ENCODE measurements at places on chromosomes 11 and 22.

DNA sequence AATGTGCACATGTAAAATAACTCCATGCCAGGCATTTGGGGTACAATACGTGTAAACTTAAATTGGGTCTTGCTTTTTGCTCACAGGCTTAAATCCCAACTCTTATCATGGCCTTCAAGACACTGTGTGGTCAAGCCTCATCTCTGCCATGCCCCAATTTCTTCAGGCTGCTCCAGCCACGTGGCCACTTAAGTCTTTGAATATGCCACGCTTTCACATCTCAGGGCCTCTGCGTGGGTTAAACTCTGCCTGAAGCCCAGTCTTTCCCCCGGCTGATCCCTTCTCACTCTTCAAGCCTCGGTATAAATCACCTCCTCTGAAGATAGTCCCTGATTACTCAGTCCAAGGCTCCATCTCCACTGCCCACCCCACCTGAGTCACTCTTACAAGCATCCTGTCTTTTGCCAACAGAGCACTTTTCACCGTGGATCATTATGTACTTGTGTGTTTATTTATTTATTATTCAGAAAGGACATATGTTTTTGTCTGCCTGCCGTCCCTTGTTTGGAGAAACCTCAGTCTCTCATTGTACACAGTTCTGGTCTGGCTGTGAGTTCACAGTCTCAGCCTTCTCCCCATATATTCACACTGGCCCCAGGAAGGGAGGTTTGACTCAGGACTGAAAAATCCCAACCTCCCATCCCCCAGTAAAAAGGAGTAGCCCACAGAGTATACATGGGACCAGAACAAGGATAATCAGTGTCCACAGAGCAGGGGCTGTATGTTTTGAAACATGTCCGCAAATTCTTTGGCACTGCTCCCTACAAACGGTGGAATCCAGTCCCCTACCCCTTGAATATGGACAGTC is 344.7 kb downstream of the MN1 start:
- DNase-seq = no peak

- DNase-seq = no peak
Measured at GRCh38 chr11:8093931-8094575, 13.0 kb downstream of the TUB start.

GRCh38 chr11:36412781-36413383 is 97.2 kb downstream of the TRAF6 start:
- no peak for DNase-seq

- DNase-seq = no peak
Measured at GRCh38 chr11:99781074-99781473, 760.3 kb downstream of the CNTN5 start.

- DNase-seq = no peak
Measured at GRCh38 chr11:112235750-112236390, 9.6 kb downstream of the PTS start.

DNA sequence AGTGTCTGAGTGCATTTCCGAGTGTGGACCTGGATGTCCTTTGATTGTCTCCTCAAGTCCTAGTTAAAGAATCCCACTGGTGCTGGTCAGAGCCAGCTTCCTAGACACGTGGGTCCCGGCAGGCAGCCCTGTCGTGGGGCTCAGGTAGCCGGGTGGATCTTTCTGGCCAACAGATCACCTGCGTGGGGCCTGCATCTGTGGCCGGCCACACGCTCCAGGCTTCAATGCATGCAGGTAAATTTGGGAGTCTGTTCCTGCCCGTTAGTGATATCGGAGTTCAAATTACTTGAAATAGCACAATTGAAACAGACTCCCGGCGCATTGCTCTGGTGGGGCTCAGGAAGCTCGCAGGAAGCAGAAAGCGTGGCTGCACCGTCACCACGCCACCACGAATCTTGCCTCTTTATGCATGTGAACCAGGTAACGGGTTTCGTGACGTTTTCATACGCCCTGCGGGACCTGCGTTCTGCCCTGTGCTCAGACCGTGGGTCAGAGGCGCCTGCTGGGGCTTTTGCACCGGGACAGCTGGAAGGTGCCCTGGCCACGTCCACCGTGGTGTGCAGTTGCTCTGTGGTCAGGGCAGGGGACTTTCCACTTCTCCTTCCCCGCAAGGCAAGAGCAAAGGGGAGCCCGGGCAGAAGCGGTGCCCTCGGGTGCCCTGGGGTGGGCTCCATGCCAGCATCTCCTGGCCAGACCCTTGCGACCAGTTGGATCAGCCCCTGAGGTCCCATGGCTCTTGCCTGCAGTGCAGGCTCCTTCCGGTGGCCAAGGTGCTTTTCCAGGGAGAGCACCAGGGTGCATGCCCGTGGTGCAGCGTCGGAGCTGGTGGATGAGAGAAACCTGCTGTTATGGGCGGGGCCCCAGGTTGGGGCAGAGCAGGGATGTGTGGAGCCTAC is 803.5 kb downstream of the BRD1 start:
- no peak for DNase-seq

- no peak for DNase-seq
Measured at GRCh38 chr11:86162239-86162638, 82.3 kb upstream of the EED start.

GRCh38 chr22:24424001-24424900 is 3.1 kb upstream of the ADORA2A start:
- DNase-seq = no peak

GRCh38 chr11:23725752-23726151 is 771.1 kb upstream of the LUZP2 start:
- no peak for DNase-seq

GRCh38 chr22:23110190-23110921 is 31.4 kb downstream of the RSPH14 start:
- peak; percentile 14 for DNase-seq

GRCh38 chr11:89443361-89444322 is 47.5 kb downstream of the NOX4 start:
- no peak for DNase-seq

DNA sequence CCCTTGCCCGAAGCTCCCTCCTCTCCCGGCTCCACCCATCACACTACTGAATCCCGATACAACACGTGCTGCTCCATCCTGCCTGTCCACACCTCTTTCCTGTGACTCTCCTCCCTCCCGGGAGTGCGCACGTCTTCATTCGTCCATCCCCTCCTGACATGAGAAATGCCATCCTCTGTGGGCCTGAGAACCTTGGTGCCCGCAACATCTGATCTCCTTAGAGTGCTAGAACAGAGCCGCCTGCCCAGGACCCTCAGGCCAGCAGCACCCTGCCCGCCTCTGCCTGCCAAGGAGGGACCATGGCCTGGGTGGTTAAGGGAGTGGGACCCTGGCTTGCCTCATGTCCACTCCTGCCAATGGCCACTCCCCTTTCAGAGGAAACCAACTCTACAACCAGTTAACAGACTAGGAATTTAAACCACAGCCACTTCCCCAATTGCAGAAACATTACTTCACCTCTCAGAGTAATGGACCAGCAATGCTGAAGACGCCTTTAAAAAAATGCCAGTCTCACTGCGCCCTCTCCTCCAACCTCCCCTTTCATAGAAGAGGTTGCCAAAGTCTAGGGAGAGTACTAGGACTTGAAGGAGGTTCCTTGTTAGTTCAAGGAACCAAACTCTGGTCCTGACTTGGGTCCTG is 466.3 kb downstream of the OPCML start:
- DNase-seq = no peak

DNA sequence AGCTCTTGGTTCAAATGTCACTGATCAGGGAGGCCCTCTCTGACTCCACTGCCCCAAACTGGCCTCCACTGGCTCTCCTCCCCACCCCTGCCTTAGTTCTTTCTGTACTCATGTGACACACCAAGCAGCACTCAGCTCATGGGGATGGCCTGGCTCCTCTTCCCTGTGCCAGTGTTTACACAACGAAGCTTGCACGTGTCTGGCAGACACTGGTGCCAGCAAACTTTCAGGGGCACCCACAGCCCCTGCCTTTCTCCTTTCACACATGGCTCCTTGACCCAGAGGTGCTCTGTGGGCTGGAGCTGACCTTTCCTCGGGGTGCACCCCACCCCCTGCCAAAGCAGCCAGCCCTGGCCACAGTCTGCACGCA is 37.6 kb upstream of the PARVG start:
- no peak for DNase-seq

GRCh38 chr22:22386602-22387385 is 121.7 kb downstream of the ZNF280B start:
- DNase-seq = peak; percentile 23

GRCh38 chr11:82229341-82229740 is 504.3 kb downstream of the FAM181B start:
- peak; percentile 52 for DNase-seq

GRCh38 chr11:74749965-74750296 is 1.3 kb downstream of the RNF169 start:
- DNase-seq = no peak

GRCh38 chr11:112778877-112779266 is 182.3 kb upstream of the NCAM1 start:
- no peak for DNase-seq

DNA sequence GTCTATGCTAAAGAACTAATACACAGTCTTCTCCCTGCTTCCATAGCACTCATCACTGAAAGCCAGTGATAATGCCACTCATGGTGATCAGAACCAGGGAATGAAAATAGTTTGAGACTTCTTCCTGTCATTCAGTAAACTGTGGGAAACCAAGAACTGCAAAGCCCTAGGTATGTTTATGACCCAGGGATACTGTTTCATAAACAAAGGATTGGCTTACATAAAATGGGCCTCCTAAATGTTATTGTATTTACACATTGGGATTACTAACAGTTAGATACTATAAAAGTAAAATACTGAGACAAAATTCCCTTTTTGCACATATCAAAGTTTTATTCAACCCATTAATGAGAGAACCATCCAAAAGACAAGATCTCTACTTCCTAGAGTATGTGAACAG is 21.3 kb upstream of the CWF19L2 start:
- no peak for DNase-seq

GRCh38 chr22:47372596-47373385 is 610.3 kb downstream of the TBC1D22A start:
- DNase-seq = no peak

GRCh38 chr11:64000026-64000739 is 13.9 kb downstream of the OTUB1 start:
- DNase-seq = no peak

DNA sequence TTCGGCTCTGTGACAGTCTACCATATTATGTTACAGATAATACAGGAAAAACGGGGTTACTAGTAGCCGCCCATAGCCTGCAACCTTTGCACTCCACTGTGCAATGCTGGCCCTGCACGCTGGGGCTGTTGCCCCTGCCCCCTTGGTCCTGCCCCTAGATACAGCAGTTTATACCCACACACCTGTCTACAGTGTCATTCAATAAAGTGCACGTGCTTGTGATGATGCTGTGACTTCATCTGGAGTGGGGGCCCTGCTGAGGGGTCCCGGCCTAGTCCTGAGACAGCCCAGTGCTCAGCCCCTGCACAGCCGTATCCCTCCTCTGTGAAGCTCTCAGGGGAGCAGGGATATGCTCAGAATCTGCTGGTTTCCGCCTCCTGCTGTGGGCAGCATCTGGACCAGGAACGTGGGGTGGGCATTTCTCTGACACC is 1.2 kb downstream of the IFITM1 start:
- no peak for DNase-seq

- DNase-seq = no peak
Measured at GRCh38 chr11:47523490-47524225, 29.3 kb downstream of the CELF1 start.

DNA sequence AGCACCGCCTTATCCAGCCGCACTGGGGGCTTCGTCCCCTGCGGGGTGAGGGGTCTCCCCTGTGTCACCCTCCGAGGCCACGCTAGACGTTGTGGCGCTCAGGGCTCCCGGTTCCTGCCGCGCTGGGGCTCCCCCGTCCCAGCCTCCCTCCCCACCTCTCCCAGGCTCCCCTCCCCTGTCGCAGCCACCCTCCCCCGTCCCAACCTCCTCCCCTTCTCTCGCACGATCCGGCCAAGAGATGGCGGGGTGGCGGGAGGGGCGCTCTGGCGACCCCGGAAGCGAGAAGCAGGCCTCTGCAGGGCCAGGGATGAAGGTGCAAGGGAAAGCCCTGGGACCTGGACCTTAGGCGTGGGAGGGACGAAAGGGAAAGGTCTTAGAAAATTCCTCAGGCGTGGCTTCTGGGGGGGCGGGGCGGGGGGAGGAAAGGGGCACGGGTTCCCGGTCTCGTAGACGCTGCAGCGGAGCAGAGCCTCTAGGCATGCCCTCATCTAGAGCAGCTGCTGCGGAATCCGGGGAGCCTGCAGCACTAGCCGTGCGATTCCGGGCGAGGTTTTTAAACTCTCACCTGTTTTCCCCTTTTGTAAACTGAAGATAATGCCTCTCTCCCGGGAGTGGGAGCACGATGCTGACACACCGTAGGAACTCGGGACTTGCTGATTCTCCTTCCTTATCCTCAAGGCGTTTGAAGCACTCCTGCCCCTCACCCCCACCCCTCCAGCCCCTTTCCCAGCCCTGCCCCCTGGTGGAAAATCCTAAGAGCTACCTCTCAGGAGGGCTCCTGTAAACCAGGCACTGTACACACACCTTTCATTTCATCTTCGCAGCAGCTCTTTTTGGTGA is 14.4 kb downstream of the KCNJ5 start:
- peak; percentile 74 for DNase-seq

- DNase-seq = no peak
Measured at GRCh38 chr11:119361941-119362725, 15.6 kb upstream of the MFRP start.

DNA sequence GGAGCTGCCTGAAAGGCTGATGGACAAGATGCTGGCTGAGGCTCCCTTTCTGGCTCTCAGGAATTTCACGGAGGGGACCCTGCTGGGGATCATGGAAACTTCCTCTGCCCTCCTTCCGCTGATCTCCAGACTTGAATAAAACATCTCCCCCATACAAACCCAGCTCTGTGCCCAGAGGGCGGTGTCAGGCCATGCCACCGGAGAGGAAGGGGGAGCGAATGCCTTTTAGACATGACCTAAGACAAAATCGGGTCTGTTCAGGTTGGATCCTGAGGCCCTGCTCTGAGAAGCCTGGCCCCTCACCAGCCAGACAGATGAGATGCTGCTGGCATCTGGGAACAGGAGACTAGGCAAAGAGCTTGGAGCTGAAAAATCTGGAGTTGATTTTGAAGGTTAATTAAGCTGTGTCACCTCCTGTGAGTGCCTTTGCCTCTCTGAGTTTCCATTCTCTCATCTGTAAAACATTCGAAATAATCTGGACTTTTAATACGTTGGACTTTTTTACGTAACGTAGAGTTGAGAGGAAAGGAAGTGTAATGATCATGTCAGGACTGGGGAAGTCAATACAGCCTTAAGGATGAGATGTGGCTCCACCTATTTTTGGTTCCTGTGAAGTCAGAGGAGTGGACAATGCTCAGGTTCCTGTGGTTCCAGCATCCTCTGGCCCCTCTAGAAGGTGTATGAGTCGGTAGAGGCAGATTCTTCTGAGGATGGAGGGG is 163.6 kb downstream of the ST3GAL4 start:
- DNase-seq = no peak

- DNase-seq = no peak
Measured at GRCh38 chr22:33194529-33195077, 136.4 kb upstream of the SYN3 start.

All from NCI-H1105 (cell line).